Posterior cingulate gyrus (tissue), 11 donors: ENCODE measurements at places on chromosomes 2 and 18.

- no peak for DNase-seq
Observed at GRCh38 chr2:38700113-38700785, 34.3 kb downstream of the GALM start.

DNA sequence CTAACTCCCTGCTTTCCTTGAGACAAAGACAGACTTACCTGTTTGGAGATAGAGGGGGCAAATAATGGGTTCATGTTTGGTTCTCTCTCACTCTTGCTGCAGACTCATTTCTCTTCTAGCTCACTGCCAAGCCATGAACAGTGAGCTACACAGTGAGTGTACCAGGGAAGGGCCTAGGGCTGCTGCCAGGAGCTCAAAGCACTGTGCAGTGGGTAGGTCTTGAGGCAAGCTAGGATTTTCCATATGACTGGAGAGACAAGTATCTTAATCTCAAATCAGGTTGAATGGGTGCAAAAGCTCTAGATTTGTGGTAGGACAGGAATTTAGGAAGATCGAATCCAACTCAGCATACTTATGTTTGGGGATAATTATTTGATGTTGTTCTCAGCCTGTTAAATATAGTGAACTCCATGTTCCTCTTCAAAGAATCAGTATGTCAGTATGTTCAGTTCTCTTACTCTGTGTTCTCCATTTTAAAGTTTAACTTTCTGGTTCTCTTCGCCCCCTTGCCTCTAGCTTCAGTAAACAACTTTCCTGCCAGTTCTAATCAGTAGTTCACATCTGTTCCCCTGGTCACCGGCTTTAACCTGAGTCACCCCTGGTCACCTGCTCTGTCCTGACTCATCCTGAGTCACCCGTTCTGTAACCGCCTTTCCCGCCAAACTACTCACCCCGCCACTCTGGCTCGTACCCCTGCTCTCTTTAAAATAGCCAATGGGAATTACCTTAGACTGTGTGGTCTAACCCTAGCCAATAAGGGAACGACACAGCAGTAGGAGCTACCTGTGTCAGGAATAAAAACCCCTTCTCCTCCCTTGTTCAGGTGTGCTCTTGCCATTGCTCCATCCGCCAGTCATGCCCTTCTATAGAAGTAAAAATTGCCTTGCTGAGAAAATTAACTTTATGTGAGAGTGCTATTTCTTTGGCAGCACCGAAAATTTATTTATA, 21.9 kb downstream of the SLC25A52 start:
- no peak for DNase-seq

- no peak for DNase-seq
Observed at GRCh38 chr2:53515435-53516332, 251.9 kb upstream of the CHAC2 start.

- no peak for DNase-seq
Observed at GRCh38 chr2:233354971-233355574, 779 bp downstream of the DGKD start.

- DNase-seq = no peak
Observed at GRCh38 chr2:29834624-29835023, 86.8 kb downstream of the ALK start.

GRCh38 chr2:64649013-64649484, 4.7 kb downstream of the SERTAD2 start:
- DNase-seq = no peak
